ENCODE measurements at places on chromosomes 1 and 21. TPM values are rescaled to one million over a fixed set of nuclear protein-coding genes. Genes with fewer than 3 reads are reported as not detected.

DNA sequence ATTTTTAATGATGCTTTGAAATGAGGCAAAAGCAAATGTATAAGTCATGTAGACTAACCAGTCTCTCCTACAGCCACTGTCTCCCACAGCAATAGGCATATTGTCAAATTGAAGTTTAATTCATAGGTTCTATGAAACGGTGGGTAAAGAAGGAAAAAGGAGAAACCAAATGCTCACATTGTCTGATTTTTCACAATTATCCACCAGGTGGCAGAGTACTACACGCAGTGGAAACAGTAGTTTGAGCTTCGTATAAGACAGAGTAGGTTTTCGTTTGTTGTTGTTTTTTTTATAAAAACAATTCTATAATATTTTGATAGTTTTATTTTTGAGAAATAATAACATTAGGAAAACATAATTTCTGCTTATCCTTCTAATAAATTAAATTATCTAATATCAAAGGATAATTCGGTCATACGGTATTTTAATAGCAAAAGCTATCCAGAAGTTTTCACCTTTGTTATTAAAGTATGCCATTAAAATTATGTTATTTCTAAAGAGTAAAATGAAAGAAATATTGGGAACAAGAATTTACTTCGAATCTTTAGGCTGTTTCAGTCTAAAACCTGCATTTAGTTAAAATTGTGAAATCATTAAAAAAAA lies 39.1 kb downstream of the TYW3 start:
- H3K36me3 ChIP-seq: no peaks in the 10 kb centered on the region
- peaks cover 11% of the 10 kb centered on the region for H3K27me3 ChIP-seq
- no peak overlapping the region for H3K27ac ChIP-seq
- no peak overlapping the region for H3K4me3 ChIP-seq
- H3K4me1 ChIP-seq: peaks cover 4% of the 10 kb centered on the region
- DNase-seq: peak; percentile 68

- H3K27ac ChIP-seq: no peak overlapping the region
- H3K27me3 ChIP-seq: no peaks in the 10 kb centered on the region
- H3K36me3 ChIP-seq: peaks cover 20% of the 10 kb centered on the region
- H3K4me3 ChIP-seq: no peak overlapping the region
Measured at GRCh38 chr1:236091933-236092318, 27.0 kb upstream of the NID1 start.

DNA sequence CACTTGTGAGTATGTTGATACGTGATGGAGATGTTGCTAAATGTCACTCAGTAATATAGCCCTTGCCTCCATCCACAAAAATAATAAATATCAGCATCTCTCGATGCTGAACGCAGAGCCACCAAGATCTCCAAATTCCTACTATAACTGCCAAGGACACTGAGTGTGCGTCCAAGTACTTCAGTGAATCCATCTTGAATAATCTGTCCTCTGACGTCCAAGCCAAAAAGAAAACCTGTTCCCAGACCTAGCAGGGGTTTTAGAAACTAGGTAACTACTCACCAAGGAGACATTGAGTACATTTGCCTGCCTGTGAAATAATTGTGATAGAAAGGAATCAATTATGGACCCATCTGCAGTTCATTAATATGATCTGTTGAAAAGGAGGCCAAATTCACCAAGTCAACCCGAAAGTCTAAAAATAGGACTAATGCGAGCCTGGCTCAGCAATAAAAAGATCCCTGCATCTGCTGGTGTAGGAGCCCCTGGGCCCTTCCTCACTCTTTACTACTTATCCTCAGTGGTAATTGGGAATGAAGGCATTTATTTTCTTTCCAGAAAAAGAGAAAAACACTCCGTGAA lies 226.9 kb upstream of the IRF2BP2 start:
- H3K36me3 ChIP-seq: no peaks in the 10 kb centered on the region
- DNase-seq: no peak
- no peak overlapping the region for H3K4me3 ChIP-seq
- H3K4me1 ChIP-seq: no peaks in the 10 kb centered on the region

GRCh38 chr1:201949491-201949890 lies 3.1 kb upstream of the LMOD1 start:
- H3K27ac ChIP-seq: no peak overlapping the region
- H3K4me3 ChIP-seq: no peak overlapping the region
- H3K27me3 ChIP-seq: peaks cover 35% of the 10 kb centered on the region
- DNase-seq: no peak

- no peak overlapping the region for H3K4me3 ChIP-seq
- H3K36me3 ChIP-seq: peaks cover 29% of the 10 kb centered on the region
- H3K4me1 ChIP-seq: no peaks in the 10 kb centered on the region
- no peak overlapping the region for H3K27ac ChIP-seq
Measured at GRCh38 chr1:107609808-107610207, 355.2 kb downstream of the VAV3 start.

DNA sequence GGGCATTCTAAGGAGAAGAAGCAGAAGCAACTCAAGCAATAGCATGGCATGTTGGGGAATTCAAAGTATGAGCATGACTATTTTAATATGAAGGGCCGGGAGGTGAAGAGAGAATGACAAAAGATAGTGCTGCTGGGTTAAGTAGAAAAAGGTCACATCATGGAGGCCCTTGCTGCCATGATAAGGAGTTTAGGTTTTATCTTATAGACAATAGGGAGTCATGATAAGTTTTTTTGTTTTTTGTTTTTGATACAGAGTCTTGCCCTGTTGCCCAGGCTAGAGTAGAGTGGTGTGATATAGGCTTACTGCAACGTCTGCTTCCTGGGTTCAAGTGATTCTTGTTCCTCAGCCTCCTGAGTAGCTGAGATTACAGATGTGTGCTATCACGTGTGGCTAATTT lies 3.1 kb downstream of the BNIPL start:
- peaks cover 3% of the 10 kb centered on the region for H3K36me3 ChIP-seq
- no peak overlapping the region for H3K27ac ChIP-seq
- no peak for DNase-seq
- no peaks in the 10 kb centered on the region for H3K27me3 ChIP-seq
- no peak overlapping the region for H3K4me3 ChIP-seq

DNA sequence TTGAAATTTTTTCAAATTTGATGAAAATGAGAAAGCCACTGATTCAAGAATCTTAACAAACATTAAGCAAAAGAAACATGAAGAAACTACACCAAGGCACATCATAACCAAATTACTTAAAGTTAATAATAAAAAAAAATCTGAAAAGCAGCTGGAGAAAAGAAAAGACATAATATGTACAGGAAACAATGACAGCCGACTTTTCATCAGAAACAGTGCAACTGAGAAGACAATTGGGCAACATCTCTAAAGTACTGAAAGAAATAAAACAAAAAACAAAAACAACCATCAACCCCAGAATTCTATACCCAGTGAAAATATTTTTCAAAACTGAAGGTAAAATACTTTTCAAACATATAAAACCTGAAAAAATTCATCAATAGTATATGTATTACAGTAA lies 73.8 kb upstream of the DMRTA2 start:
- no peak overlapping the region for H3K27ac ChIP-seq
- no peak for DNase-seq
- H3K36me3 ChIP-seq: peaks cover 12% of the 10 kb centered on the region
- H3K4me3 ChIP-seq: no peak overlapping the region
- no peaks in the 10 kb centered on the region for H3K4me1 ChIP-seq

Gene SUSD4
- 0.42 TPM for total RNA-seq

- no peaks in the 10 kb centered on the region for H3K36me3 ChIP-seq
- no peak overlapping the region for H3K27ac ChIP-seq
- no peak for DNase-seq
- no peak overlapping the region for H3K4me3 ChIP-seq
- H3K27me3 ChIP-seq: no peaks in the 10 kb centered on the region
Measured at GRCh38 chr1:172775606-172776005, 116.7 kb downstream of the FASLG start.

Gene CLCA4
- total RNA-seq: not detected

DNA sequence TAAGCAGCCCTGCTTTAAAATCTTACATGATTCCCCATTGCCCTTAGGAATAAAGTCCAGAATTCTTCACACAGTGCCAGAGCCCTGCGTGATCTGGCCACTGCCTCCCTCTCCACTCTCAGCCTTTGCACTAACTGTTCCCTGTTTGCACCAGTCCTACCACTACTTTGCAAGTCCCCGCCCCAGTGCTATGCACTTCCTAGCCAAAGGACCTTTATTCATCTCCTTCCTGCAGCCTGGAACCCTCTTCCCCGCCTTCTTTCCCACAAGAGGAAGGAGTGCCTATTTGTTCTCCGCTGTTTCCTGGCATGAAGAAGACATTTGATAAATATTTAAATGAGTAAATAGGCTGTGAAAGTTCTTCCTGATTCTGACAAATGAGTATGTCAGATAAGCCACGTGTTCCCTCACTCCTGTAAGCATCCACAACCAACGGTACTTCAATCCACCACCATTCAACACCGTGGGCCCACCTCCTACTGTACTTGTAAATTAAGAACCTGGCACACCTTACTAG lies 23.9 kb downstream of the CAPN8 start:
- no peak overlapping the region for H3K27ac ChIP-seq
- no peaks in the 10 kb centered on the region for H3K4me1 ChIP-seq
- DNase-seq: no peak
- H3K36me3 ChIP-seq: no peaks in the 10 kb centered on the region
- H3K4me3 ChIP-seq: no peak overlapping the region

Gene CRTC2
- 55.1 TPM for total RNA-seq

GRCh38 chr1:51325878-51326755 lies 4.2 kb downstream of the TTC39A start:
- no peak for DNase-seq
- H3K27ac ChIP-seq: no peak overlapping the region
- no peaks in the 10 kb centered on the region for H3K27me3 ChIP-seq
- peaks cover 5% of the 10 kb centered on the region for H3K4me1 ChIP-seq
- no peak overlapping the region for H3K4me3 ChIP-seq

Gene TCEA3
- total RNA-seq: 1.5 TPM

- no peak for DNase-seq
- H3K27ac ChIP-seq: no peak overlapping the region
- peaks cover 37% of the 10 kb centered on the region for H3K4me1 ChIP-seq
- H3K36me3 ChIP-seq: no peaks in the 10 kb centered on the region
Measured at GRCh38 chr1:150407330-150407729, 43.4 kb downstream of the RPRD2 start.

DNA sequence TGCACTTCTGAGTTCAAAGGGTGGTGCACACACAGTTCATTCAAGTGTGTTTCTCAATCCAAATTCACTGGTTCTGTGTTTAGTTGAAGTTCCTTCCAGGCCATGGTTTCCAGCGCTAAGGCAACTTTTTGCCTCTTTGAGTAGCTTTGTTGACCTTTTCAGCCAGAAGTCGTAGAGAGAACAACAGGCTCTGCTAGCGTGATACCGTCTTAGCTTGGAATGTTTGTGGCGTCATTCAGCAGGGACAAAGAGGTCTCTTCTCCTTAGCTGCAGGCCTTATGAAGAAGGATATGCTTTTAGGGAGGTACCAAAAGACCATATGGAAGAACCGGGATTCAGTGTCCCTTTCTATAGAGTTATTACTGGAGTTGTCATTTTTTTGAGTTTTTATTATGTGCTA lies 65.7 kb downstream of the CNIH3 start:
- DNase-seq: no peak
- no peaks in the 10 kb centered on the region for H3K27me3 ChIP-seq
- H3K27ac ChIP-seq: no peak overlapping the region
- no peaks in the 10 kb centered on the region for H3K36me3 ChIP-seq
- H3K4me3 ChIP-seq: no peak overlapping the region
- no peaks in the 10 kb centered on the region for H3K4me1 ChIP-seq

Gene B3GALT2
- not detected for total RNA-seq

- H3K27me3 ChIP-seq: no peaks in the 10 kb centered on the region
- H3K27ac ChIP-seq: no peak overlapping the region
- no peak overlapping the region for H3K4me3 ChIP-seq
- DNase-seq: no peak
Measured at GRCh38 chr21:44846485-44847260, 26.8 kb downstream of the PTTG1IP start.

GRCh38 chr1:54291276-54292001 lies 91.5 kb downstream of the MRPL37 start:
- H3K36me3 ChIP-seq: no peaks in the 10 kb centered on the region
- H3K4me1 ChIP-seq: peaks cover 12% of the 10 kb centered on the region
- H3K4me3 ChIP-seq: no peak overlapping the region
- H3K27me3 ChIP-seq: no peaks in the 10 kb centered on the region
- DNase-seq: no peak

Gene NOS1AP
- 1.1 TPM for total RNA-seq

- H3K36me3 ChIP-seq: peaks cover 63% of the 10 kb centered on the region
- H3K27me3 ChIP-seq: no peaks in the 10 kb centered on the region
- no peak for DNase-seq
- peaks cover 24% of the 10 kb centered on the region for H3K4me1 ChIP-seq
- H3K27ac ChIP-seq: no peak overlapping the region
- H3K4me3 ChIP-seq: no peak overlapping the region
Measured at GRCh38 chr1:36253161-36253862, 29.1 kb downstream of the THRAP3 start.

- no peaks in the 10 kb centered on the region for H3K36me3 ChIP-seq
- H3K27me3 ChIP-seq: peaks cover 98% of the 10 kb centered on the region
- H3K4me1 ChIP-seq: peaks cover 15% of the 10 kb centered on the region
- no peak overlapping the region for H3K27ac ChIP-seq
Measured at GRCh38 chr21:33019516-33019884, 6.2 kb upstream of the OLIG2 start.

DNA sequence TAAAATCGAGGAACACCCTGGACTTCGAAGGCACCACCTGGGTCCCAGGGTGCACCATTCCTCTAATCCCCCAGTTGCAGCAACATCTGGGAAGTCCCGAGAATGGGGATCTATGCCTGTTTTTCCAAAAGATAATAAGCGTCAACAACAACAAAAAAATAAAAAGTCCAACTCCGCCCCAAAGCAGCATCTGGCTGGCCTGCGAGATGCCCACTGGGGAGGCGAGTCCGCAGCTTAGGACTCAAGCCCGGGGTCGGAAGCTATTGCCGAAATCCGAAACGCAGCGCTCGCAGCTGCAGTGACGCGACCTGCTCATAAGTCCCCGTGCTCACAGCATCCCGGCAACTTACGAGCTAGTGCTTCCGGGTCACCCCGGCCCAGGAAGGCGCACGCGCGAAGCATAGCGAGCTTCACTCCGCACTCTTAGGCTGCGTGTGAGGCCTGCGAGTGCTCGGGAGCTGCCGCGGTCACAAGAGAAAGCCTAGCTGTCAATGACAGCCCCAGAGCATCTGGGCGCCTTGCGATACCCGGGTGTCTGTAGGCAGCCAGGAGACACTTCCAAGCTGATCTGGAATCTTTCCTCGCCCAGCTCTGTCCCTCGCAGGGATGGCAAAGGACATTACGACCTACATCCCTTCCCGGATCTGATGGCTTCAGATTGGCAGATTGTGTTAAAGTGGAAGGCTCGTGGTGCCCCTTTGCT lies 9.9 kb upstream of the LTN1 start:
- DNase-seq: peak; percentile 94
- H3K4me3 ChIP-seq: peak overlapping the region; percentile 78
- peaks cover 25% of the 10 kb centered on the region for H3K36me3 ChIP-seq
- H3K4me1 ChIP-seq: no peaks in the 10 kb centered on the region

DNA sequence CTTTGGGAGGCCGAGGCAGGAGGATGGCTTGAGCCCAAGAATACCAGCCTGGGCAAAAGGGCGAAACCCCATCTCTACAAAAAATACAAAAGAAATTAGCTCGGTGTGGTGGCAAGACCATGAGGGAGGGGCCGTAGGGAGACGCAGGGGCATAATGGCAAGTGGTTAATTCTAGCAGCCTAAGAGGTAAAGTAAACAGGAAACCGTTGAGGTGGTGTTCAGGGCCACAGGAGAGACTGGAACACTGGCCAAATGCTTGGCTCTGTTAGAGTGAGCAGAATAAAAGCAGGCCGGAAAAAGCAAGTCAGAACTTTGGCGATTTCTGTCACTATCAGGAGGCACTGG lies 89.2 kb downstream of the RIPK4 start:
- peak; percentile 46 for DNase-seq
- H3K27me3 ChIP-seq: no peaks in the 10 kb centered on the region
- H3K4me1 ChIP-seq: peaks cover 24% of the 10 kb centered on the region
- H3K4me3 ChIP-seq: no peak overlapping the region
- H3K36me3 ChIP-seq: no peaks in the 10 kb centered on the region

Gene MMEL1
- not detected for total RNA-seq

Gene KDF1
- total RNA-seq: 5.1 TPM

- H3K4me1 ChIP-seq: peaks cover 12% of the 10 kb centered on the region
- no peaks in the 10 kb centered on the region for H3K27me3 ChIP-seq
- DNase-seq: peak; percentile 66
Measured at GRCh38 chr1:154943649-154944400, 7.3 kb upstream of the PMVK start.

All from MCF 10A (cell line).